DND-41 (cell line): ENCODE measurements at places on chromosomes 1 and 21.

GRCh38 chr1:224739997-224740684 lies 124.0 kb downstream of the CNIH3 start:
- no peak overlapping the region for H3K27ac ChIP-seq
- H3K4me3 ChIP-seq: no peak overlapping the region
- DNase-seq: no peak
- no peaks in the 10 kb centered on the region for H3K27me3 ChIP-seq
- H3K36me3 ChIP-seq: peaks cover 29% of the 10 kb centered on the region; the same call in 1 of the 2 replicates
- no peaks in the 10 kb centered on the region for H3K4me1 ChIP-seq

DNA sequence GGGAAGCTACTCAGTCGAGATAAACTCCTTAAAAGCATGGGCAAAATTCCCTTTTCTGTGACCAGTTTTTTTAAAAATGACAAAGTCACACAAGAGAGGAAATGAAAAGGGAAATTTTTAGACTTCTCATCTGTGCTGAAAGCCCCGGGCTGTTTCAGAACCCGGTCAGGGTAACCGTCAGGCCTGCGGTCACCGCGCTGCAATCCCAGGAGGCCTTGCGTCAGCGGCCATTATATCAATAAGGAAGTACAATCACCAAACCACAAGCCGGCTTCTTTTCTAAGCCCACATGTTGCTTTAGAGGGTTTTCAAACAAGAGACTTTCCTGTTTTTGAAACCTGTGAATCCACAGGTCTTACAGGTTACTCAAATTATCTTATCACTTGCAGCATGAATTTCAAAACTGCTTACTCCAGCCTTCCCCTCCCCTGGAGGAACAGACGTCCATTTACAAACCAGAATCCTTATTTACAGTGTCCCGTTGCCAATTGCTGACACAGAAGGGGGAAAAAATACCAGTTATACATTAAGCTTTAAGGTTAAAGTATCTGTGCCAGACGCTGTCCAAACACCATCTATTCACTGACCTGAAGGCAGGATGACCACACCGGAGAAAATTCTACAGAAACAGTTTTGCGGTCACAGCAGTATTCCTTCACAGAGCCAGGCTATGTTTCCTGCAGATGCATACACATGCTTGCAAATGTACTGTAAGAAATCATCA lies 165.3 kb downstream of the TOMM20 start:
- peaks cover 29% of the 10 kb centered on the region for H3K4me1 ChIP-seq
- no peaks in the 10 kb centered on the region for H3K36me3 ChIP-seq
- peak overlapping the region; percentile 62 for H3K27ac ChIP-seq
- peak; percentile 82 for DNase-seq
- H3K27me3 ChIP-seq: no peaks in the 10 kb centered on the region
- no peak overlapping the region for H3K4me3 ChIP-seq

GRCh38 chr1:207839083-207839413 lies 71.9 kb downstream of the CD34 start:
- H3K27me3 ChIP-seq: no peaks in the 10 kb centered on the region
- no peak overlapping the region for H3K27ac ChIP-seq
- DNase-seq: no peak
- H3K4me3 ChIP-seq: no peak overlapping the region

DNA sequence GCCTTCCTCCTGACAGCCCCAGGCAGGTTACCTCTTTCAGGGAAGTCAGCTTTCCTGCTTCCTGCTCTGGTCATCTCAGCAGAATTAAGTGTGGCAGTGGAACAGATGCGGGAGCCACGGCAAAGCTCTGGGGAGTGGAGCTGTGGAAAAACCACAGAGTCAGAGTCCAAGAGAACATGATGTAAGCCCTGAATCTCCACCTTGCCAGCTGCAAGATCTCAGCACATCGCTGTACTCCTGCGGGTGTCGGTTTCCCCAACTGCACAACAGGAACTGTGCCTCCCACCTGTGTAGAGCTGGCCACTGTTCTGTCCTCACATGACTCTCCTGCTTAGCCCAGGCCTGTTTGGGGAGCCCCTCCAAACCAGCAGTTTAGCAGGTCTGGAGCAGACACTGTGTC lies 123.7 kb downstream of the MATN1 start:
- no peaks in the 10 kb centered on the region for H3K4me1 ChIP-seq
- H3K36me3 ChIP-seq: no peaks in the 10 kb centered on the region

- H3K27me3 ChIP-seq: no peaks in the 10 kb centered on the region
- DNase-seq: no peak
- H3K4me3 ChIP-seq: no peak overlapping the region
- H3K4me1 ChIP-seq: no peaks in the 10 kb centered on the region
- H3K36me3 ChIP-seq: peaks cover 13% of the 10 kb centered on the region
- no peak overlapping the region for H3K27ac ChIP-seq
Observed at GRCh38 chr1:167330601-167331293, 110.1 kb downstream of the POU2F1 start.

DNA sequence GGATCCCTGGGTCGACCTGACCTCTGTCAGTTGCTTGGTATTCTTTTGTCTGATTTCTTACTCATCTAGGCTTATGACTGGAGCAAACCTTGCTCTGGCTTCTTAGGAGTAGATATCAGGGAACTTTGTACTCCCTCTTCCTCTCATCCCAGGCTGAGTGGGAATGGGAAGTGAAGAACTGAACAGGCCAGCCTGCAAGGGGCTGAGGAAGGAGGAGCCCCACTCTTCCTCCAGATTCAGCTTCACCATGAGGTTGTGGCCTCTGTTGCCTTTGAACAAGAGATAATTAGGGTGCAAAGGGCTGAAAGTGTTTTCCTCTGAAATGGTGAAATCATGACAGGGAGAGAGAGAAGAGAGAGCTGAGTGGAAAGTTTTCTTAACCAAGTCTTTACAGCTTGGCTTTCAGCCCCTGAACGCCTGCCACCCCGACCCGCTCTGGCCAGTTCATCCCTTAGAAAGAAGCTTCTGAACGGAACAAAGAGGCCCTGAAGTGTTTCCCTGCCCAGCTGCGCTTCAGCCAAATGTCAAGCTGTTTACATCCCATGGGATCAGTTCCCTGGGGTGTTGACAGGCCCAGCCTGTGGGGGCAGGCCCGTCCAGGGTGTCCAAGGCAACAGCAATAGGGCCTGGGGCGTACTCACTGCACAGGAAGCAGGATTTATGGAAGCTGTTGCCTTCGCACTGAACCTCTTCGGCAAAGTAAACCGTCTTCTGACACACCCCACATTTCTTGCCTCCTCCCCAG lies 11.2 kb downstream of the CSRP1 start:
- H3K36me3 ChIP-seq: peaks cover 41% of the 10 kb centered on the region
- H3K4me3 ChIP-seq: no peak overlapping the region
- DNase-seq: no peak
- H3K4me1 ChIP-seq: no peaks in the 10 kb centered on the region
- H3K27me3 ChIP-seq: no peaks in the 10 kb centered on the region
- H3K27ac ChIP-seq: no peak overlapping the region

DNA sequence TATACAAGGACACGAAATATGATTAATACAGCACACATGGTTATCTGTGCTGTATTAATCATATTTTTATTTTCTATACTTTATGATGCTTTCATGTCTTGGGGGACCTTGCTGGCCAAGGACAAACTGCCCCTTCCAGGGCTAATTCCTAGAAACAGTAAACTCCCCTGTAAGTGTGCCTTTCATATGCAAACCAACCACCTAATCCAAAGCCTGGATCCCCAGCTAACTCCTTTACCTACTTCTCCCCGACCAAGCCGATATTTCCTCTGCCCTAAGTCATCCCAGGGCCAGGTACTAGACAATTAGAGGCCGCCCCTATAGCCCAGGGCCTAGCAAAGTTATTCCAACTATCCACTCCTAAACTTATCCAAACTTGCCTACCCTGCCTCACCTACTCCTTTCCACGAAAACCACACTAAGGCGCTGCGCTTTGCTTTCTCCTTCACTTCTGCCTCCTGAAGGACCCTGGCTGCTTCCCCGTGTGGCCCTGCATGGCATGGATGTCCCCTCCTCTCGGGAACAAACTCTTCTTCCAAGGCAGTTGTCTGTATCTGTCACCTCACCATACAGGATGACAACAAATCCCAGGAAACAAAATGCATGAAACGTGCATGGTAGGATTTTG lies 10.2 kb downstream of the SH3BP5L start:
- no peaks in the 10 kb centered on the region for H3K27me3 ChIP-seq
- H3K36me3 ChIP-seq: peaks cover 90% of the 10 kb centered on the region

DNA sequence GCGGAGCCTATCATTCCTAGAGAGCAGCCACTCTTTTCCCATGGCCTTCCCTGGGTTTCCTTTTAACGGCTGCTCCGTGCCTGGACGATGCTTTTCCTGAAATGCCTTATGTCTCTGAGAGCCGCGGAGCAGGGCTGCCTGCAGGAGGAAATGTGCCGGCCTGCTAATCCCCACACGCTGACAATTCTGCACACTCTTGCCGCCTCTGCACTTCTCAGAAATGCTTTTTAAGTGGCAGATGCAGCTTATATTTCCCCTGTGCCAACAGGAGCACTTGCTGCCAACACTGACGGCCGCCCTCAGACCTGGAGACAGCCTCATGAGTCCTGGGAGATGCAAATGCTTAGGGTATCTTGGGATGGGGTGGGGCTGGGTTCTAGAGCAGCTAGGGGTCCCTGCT lies 253.2 kb downstream of the GRIK3 start:
- no peak overlapping the region for H3K27ac ChIP-seq
- no peaks in the 10 kb centered on the region for H3K4me1 ChIP-seq
- no peak for DNase-seq
- no peaks in the 10 kb centered on the region for H3K36me3 ChIP-seq
- H3K27me3 ChIP-seq: peaks cover 27% of the 10 kb centered on the region

DNA sequence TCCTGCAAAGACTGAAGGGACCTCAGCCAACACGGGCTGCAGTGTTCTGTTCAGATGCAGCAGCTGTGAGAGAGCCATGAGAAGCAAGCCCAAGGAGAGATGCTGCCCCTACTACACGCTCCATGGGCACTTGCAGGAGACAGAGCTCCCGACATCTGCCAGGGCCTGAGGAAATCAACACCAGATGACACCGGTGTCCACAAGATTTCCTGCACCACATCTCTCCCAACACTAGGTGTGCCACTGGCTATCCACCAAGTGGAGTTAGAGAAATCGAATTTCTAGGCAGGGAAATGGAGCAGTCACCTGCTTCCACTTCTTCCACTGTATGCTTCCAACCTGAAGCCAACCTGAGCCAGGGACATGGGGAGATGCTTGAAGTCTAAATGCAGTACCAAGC lies 445.3 kb downstream of the RWDD3 start:
- H3K4me3 ChIP-seq: no peak overlapping the region
- H3K36me3 ChIP-seq: no peaks in the 10 kb centered on the region
- no peaks in the 10 kb centered on the region for H3K4me1 ChIP-seq
- no peak overlapping the region for H3K27ac ChIP-seq

- no peak overlapping the region for H3K4me3 ChIP-seq
- peak overlapping the region; percentile 98 for H3K27ac ChIP-seq
- H3K27me3 ChIP-seq: no peaks in the 10 kb centered on the region
- DNase-seq: no peak
- peaks cover 81% of the 10 kb centered on the region for H3K4me1 ChIP-seq
Observed at GRCh38 chr1:101314244-101314643, 77.4 kb downstream of the S1PR1 start.
